ENCODE measurements at places on chromosomes 5 and 9.

DNA sequence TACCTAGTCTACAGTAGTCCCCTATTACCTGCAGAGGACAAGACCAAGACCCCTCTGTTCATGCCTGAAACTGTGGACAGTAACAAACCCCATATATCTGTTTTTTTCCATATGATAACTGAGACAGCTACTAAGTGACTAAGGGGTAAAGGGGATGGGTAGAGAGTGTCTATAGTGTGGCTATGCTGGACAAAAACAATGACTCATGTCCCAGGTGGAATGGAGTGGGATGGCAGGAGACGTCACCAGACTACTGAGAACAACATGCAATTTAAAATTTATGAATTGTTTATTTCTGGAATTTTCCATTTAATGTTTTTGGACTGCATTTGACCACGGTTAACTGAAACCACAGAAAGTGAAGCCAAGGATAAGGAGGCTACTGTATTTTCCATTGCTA lies 171.8 kb downstream of the AGTPBP1 start:
- no peak for DNase-seq

- no peak for DNase-seq
Observed at GRCh38 chr5:153573326-153574033, 83.0 kb downstream of the GRIA1 start.

GRCh38 chr9:113152699-113153098 lies 1.9 kb downstream of the SLC31A2 start:
- no peak for DNase-seq

GRCh38 chr9:76691517-76692313 lies 72.5 kb upstream of the PCA3 start:
- DNase-seq = no peak

- DNase-seq = no peak
Observed at GRCh38 chr9:97682242-97682641, 14.9 kb downstream of the XPA start.

GRCh38 chr5:91651704-91652103 lies 268.6 kb upstream of the ARRDC3 start:
- no peak for DNase-seq

- DNase-seq = no peak
Observed at GRCh38 chr9:74379718-74380117, 117.4 kb upstream of the RORB start.

DNA sequence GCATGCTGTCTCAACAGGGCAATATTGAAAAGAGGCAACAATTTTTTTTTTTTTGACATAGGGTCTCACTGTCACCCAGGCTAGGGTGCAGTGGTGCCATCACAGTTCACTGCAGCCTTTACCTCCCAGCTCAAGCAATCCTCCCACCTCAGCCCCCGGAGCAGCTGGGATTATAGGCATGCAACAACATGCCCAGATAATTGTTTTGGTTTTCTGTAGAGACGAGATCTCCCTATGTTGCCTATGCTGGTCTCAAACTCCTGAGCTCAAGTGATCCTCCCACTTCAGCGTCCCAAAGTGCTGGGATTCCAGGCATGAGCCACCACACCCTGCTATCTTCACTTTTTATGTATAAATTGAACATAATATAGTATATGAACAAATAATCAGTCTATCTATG lies 47.6 kb downstream of the PRELID2 start:
- DNase-seq = no peak

GRCh38 chr5:154989626-154990025 lies 23.9 kb upstream of the KIF4B start:
- no peak for DNase-seq

DNA sequence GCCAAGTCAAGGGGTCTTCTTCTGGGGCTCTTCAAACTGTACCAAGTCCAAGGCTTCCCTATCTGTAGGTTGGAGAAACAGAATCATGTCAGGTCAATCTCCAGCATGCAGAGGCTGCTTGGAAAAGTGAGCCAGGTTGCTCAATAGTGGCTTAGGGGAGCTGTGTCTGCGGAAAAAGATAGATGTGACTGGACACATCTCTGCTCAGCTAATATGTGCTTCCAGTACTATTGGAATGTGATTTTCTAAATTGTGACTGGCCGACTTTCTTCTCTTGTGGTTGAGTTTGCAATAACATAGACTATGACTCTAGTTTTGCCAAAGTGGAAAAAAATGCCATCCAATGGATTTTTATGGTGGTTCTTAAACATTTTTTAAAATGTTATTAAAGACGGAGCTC lies 136.7 kb downstream of the BOD1 start:
- DNase-seq = no peak

Data from stimulated activated CD8-positive, alpha-beta memory T cell treated with anti-CD3 and anti-CD28 coated beads, Interleukin-7, amount 100 ng/mL, for 48 hours (primary cell).